Activated CD4-positive, CD25-positive, alpha-beta regulatory T cell (primary cell): ENCODE measurements at places on chromosomes 2 and 18.
A peak's percentile ranks its signal among the peaks of the same experiment; 100 is the strongest.

DNA sequence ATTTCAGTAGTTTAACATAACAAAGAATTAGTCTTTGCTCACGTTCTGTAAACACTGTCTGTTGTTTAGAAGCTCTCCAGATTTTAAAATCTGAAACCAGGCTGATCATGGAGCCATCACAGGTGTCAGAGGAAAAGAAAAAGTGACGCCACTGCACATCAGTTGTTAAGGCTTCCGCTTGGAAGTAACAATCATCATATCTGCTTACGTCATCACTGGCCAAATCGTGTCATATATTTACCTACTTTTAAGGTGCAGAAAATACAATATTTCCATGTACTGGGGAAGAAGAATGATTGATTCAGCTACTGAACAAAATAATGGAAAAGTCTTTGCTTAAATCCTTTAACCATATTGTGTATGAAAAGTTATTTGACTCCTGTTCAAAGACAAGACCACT, 382.6 kb upstream of the MC4R start:
- DNase-seq: no peak

DNA sequence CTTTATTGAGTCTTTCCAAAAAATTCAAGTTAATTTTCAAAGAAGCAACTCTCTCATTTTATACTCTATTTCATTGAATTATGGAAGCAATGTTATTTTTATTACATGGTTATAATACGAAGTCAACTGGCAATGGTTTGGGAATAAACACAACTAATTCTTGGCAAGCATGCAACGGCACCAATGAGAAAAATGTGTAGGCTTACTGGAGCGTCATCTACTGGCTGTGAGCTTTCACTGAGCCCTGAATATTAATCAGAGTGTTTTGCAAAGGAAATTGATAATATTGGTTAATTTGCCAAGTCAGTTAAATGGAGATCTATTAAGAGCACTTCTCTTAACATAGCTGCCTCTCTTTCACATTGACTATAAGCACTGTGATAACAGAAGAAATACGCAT, 163.9 kb downstream of the IKZF2 start:
- no peak for DNase-seq

DNA sequence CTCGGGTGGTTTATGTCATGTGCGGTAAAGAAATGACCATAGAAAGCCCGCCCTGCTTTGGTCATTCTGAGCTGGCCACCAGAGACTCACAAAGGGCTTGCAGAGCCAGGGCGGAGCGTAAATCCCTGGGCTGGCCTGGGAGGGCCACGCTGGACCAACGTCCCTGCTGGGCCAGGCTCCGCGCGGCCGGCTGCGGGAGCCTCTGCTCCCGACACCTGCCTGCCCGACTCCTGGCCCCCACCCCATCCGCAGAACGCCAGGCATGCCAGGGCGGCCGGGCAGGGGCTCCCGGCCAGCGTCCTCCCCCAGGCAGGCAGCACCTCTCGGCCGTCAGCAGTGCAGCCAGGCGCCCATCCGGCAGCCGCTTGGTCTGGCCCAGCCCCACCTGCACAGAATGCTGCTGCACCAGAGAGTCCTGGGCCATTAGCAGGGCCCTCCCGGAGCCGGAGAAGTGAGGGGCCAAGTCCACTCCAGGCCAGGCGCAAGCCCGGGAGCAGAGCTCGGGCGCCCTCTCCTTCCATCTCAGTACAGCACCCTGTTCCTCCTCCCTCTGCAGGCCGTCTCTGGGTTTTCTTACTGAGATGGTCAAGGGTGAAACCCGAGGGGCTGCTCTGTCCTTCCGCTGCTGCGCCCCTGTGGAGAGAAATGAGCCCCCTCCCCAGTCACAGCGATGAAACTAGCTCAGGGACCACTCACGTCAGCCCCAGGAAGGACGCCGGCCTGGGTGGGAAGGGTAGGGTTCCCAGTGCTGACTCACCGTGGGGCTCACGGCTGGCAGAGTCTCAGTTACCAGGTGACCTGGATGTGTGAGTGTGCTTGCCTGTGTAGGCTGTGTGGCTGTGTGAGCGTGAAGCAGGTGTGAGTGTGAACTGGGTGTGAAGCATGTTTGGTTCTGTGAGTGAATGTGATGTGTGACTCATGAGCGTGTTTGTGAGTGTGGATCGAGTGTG, 83.3 kb downstream of the PTGR3 start:
- DNase-seq: no peak

GRCh38 chr2:75609937-75610508, 36.6 kb upstream of the MRPL19 start:
- no peak for DNase-seq

DNA sequence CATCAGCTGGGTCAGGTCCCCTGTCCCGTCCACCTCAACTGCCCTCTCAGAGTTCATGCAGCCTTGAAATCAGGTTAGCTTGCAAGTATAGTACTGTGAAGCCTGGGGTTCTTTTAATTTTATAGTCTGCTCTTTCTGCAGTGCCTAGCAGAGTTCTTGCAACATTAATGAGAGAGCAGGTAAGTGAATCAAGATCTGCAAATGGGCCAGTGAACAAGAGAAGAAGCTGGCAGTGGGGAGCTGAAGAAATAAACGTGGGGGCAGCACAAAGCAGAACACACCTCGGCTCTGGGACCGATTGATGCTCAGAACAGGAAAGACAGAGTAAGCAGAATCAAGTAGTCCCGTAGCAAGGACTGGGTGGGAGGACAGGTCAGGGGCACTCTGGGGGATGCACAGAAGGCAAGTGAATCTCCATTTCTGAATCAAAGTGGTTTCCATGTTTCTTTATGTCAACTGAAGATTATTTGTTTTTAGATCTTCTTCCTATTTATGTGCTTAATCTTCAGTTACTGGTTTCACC, 675.5 kb downstream of the RNF144A start:
- no peak for DNase-seq

- no peak for DNase-seq
These were observed 201.1 kb upstream of the FBXO11 start for GRCh38 chr2:48107326-48107925.

GRCh38 chr2:99555404-99555803, 65.6 kb upstream of the REV1 start:
- no peak for DNase-seq

- no peak for DNase-seq
These were observed 634.8 kb upstream of the ZEB2 start for GRCh38 chr2:145154731-145155130.

- no peak for DNase-seq
These were observed 81.2 kb downstream of the EIPR1 start for GRCh38 chr2:3296182-3296972.

- no peak for DNase-seq
These were observed at the start of gene ATP8B1 for GRCh38 chr18:57803103-57803969. TSS of gene ATP8B1 (minus strand) at chr18:57803315. CDS start at chr18:57731807, 71,508 bp downstream.

DNA sequence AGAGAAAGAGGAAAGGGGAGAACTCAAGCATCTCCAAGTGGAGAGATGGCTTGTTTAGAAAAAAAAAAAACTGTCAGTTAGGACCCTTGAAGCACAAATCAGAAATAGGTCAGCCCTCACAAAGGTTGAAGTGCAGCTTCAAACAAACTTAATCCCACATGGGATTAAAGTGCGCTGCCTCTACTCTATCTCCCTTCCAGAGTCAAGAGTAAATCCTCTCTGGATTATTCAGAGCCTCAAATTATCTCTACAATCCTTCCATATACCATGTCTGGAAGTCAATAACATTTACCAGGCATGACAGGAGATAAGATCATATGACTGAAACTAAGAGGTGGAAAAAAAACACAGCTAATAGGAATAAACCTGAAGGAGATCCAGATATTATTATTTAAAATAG, 69.8 kb downstream of the SMAD7 start:
- no peak for DNase-seq

DNA sequence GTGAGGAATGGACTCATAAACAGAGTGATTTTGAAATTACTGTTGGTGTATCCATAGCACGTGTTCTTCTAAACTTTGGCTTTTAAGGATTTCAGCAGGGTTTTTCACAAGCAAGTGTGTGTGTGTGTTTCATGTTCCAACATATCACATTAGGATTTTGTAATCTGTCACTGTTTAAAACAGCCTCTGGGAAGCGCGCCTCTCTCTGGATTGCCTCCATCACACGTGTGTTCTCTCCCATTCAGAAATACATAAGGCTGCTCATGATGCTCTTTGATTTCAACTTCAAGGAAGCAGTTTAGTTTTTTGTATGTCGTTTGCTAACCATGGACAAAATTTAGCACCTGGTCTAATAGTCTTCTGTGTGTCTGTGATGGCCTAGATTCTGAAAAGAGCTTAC, 370.4 kb downstream of the MTX2 start:
- DNase-seq: no peak

- DNase-seq: no peak
These were observed 55.9 kb downstream of the LYPD6B start for GRCh38 chr2:149094217-149095015.

DNA sequence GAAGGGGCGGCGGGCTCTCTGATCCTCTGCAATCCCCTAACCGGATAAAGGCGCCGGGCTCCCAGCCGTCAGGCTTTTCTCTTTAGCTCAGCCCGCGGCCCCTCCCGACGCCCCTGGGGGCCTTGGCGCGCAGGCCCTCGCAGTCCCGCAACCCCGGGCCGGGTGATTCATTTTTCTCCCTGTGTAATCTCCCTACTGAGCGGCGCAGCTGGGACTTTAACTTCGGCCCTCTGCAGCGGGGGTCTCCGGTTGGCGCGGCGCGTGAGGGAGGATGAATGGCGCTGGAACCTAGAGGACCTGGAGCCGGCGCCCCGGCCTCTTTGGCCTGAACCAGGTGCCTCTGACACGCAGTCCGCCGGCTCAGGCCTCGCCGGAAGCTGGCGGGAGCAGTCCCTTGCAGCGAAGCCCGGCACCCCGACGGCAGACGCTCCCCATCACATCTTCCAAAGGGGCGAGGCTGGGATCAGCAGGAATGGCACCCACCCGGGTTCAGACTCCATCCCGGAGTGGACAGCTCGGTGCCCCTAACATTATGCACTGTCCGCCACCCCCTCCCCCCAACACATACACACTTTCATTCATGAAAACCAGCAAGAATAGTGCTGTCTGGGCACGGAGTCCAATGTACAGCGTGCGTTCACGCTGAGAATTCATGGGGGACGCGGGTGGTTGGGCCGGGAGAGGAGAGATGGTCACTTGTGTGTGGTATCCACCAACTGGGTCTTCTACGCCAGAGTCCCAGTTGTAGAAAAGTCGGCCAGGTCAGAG, 1.2 kb downstream of the CNGA3 start:
- DNase-seq: no peak

DNA sequence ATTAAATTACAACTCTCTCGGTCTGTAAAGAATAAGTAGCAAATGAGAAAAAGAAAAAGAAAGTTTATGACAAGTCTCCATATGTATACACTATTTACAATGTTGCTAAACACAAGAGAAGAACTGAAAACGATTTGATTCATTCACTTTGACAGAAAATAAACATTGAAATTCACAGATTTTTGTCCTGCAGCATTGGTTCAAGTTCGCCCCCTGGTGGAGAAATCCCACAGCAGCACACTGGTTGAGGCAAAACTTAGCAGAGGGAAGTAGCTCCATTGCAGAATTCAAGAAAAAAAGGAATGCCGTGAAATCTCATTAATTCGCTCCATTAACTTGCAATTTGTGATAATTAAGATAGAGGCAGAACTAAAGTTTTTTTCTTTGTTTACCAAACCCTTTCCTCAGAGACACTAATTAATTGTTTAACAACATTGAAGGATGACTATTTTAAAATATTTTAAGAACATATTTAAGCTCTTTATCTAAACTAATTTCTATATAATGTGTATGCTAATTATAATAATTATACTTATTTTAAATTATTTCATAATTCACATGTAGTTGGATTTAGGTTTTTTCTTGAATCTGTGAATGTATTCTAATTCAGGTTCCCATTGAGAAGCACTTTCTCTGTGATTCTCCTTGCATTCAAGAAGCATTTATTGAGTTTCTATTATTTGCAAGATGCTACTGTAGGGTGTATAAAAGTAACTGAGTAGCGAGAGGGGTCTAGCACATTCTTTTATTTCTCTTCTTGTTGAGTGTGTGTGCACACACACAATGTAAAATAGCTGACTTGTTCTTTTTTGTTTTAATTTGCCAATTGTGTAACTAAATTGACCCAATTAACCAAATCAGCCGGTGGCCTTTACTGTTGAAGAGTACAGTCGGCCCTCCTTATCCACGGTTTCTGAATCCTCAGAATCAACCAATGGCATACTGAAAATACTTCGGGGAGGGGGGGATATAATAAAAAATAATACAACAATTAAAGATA, 74.1 kb downstream of the COL4A3 start:
- DNase-seq: peak; percentile 49

DNA sequence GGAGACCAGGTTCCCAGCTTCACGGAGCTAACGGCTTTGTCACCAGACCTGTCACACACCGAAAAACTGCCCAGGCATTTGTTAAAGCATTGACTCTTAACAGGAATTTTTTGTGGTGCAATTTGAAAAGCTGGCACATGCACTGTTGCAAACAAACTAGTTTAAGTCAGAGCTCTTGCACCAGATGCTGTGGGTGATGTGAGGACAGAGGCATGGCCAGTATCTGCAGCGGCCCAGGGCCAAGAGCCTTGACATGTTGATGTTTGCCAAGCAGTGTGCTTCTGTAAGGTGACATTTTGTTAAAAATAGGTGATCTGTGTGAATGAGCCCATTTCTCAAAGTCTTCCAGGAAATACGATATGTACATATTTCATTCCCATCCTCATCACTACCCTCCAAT, 142.5 kb downstream of the MTCL1 start:
- no peak for DNase-seq

GRCh38 chr2:68726608-68727367, 7.8 kb upstream of the ARHGAP25 start:
- DNase-seq: peak; percentile 60

GRCh38 chr2:69858261-69858660, 28.8 kb downstream of the GMCL1 start:
- no peak for DNase-seq

DNA sequence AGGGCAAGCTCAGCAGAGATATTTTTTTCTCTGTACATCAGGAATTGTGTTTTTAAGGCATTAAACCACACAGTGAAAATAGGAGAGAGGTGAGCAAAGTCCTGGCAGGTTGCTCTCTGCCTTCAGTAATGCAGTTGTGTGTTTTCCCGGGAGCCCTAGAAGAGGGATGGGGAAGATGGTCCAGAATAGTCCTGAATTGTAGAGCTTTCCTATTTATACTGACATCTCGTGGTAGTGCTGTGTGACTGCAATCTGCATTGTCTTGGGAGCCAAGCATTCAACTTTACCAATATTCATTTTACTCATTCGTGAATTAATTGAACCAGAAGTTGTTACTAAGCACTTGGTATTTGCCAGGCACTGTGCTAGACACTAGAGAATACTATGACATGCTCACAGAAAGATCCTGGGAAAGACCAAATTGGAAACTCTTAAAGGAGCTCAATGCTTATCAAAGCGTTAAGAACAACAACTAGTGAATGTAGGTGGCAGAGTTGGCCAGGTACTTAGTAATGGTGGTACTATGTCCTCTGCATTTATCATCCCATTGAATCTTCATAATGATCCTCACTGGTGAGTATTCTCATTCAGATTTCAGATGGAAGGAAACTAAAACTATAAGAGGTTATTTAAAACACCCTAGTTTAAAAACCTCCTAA, 214.6 kb downstream of the TRIB2 start:
- no peak for DNase-seq

GRCh38 chr18:6509832-6510231, 95.1 kb upstream of the L3MBTL4 start:
- no peak for DNase-seq
